ENCODE measurements at places on chromosomes 13 and 19.

GRCh38 chr19:5588906-5589676 lies 21.3 kb upstream of the TINCR start:
- DNase-seq = no peak

DNA sequence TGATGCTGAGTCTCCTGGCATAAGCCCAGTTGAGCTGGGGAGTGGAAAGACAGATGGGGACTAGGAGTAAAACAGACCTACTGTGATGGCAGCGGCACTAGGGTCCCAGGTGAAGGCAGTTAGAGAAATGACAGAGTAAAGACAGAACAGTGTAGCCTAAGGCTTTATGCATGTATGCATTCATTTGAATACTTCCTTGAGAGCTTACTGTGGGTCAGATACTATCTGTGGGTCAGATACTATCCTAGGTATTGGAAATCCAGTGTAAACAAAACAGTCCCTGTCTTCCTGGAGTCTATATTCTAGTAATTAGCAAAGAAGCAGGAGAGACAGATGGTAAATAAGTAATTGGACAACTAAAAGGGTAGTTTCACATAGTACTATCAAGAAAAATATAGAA lies 73.7 kb upstream of the LRCH1 start:
- DNase-seq = no peak

DNA sequence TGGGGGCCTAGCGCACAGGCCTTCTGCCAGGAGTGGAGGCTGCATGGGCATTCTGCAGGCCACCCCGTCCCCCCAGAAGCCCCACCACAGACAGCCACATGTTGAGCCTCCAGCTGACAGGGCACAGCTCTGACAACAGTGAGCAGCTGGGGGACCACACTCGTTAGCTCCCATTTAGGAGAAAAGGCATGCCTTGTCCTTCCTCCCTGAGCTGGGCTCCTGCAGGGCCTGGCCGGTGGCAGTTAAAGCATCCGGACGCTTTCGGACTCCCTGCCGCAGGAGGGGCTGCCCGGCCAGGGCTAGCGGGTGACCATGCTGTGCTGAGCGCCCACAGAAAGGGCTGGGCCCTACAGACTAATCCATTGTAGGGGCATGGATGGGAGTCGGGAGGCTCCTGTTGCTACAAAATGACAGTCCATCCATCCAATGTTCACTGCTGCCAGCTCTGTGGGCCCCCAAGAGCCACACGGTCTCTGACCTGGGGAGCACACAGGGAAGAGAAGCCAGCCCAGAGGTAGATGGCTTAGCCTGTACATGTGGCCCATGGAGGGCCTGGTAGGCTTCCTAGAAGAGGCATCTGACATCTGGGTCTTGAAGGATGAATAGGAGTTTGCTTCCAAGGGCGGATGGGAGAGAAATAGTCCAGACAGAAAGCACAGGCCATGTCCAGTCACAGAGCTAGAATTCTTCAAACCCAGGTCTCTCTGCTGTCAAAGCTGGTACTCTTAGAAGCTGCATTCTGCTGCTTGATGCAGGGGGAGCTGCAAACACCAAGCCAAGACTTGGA lies 116.5 kb upstream of the VSTM2B start:
- no peak for DNase-seq

- no peak for DNase-seq
Observed at GRCh38 chr13:98792321-98792720, 39.8 kb upstream of the SLC15A1 start.

- no peak for DNase-seq
Observed at GRCh38 chr13:111489301-111489700, 168.9 kb downstream of the TEX29 start.

DNA sequence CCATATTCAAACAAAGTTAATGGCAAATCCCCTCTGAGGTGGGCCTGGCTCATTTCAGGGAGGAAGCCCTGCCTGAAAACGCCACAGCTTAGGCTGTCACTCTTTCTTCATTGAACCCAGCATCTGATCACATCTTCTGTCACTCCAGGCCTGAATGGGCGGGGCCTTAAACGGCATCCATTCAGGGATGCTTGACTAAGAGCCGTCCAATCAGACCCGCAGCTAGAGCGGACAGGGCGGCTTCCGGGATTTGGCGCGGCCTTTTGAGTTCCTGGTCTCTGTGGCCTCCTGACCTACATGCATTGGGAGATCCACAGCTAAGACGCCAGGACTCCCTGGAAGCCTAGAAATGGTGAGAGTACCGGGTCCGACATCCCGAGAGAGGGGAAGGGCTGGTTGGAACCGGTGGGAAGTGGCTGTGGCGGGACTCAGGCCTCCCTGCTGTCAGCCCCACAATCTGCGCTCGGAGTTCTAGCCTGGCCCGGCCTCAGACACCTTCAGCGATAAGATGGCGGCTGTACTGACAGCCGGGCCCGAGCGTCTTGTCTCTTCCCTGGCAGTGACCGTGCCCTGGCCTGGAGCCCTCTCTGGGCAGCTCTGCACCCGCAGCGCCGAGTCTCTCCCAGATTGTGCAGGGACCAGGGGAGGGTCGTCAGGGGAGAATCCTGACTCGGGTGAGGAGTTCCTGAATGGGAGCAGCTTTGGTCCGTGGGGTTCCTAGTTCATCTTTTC lies at the start of gene ZNF723:
ZNF723 (plus strand) TSS at position 261 of the 732 bp plus-strand sequence; CDS start at position 350, 89 bp downstream.
- no peak for DNase-seq

All from activated T-cell treated with anti-CD3 and anti-CD28 coated beads, Interleukin-2, amount 50 U/mL, for 24 hours (primary cell).